Stomach (tissue), 19 donors: ENCODE measurements at places on chromosomes 16 and 17. TPM values are rescaled to one million over a fixed set of nuclear protein-coding genes. Genes with fewer than 3 reads are reported as not detected.

Gene CPHXL2
- total RNA-seq = not detected

Gene CWC25
- 65.9 TPM for total RNA-seq

Gene OR3A3
- total RNA-seq = not detected

Gene PYY
- total RNA-seq = not detected

Gene MAP3K14
- total RNA-seq = 9.7 TPM

Gene SPN
- total RNA-seq = 1.8 TPM

Gene CES5A
- not detected for total RNA-seq

Gene RAPGEFL1
- 29.0 TPM for total RNA-seq

Gene SBK1
- total RNA-seq = 2.0 TPM

Gene RNF227
- total RNA-seq = 6.2 TPM

Gene GLP2R
- total RNA-seq = 5.1 TPM

Gene ITGAD
- 0.37 TPM for total RNA-seq

Gene KLHL10
- total RNA-seq = not detected

Gene TOM1L1
- total RNA-seq = 27.4 TPM

Gene PIK3R5
- total RNA-seq = 5.1 TPM

Gene CYBC1
- 134 TPM for total RNA-seq

Gene NUPR1
- total RNA-seq = 11.0 TPM

Gene KRTAP1-5
- total RNA-seq = not detected

Gene CIAO3
- 145 TPM for total RNA-seq

Gene KRT33B
- total RNA-seq = not detected

Gene TBC1D3E
- 3.5 TPM for total RNA-seq

Gene SAMD14
- 1.5 TPM for total RNA-seq

Gene MARVELD3
- total RNA-seq = 2.4 TPM

Gene KRTAP2-1
- not detected for total RNA-seq

Gene MT3
- 2.2 TPM for total RNA-seq

Gene B4GALNT2
- total RNA-seq = not detected

Gene TP53TG3
- total RNA-seq = not detected

Gene NPIPA3
- not detected for total RNA-seq

Gene MYH3
- total RNA-seq = 8.3 TPM

Gene SLC52A1
- not detected for total RNA-seq

Gene LRRC37B
- total RNA-seq = 3.2 TPM

Gene TBC1D3
- not detected for total RNA-seq

Gene CHST4
- not detected for total RNA-seq

Gene HAS3
- 6.8 TPM for total RNA-seq

Gene HOXB5
- total RNA-seq = 0.73 TPM

Gene DPEP3
- total RNA-seq = not detected

Gene SLC5A11
- total RNA-seq = not detected

Gene TM4SF5
- total RNA-seq = 6.7 TPM

Gene MPP3
- 11.9 TPM for total RNA-seq

Gene TBC1D26
- total RNA-seq = not detected

Gene SNX20
- total RNA-seq = not detected

Gene PLCD3
- total RNA-seq = 96.6 TPM

Gene TEKT5
- total RNA-seq = 1.7 TPM
